ENCODE measurements at places on chromosomes 3 and 15.

GRCh38 chr3:186247821-186248814, 113.9 kb downstream of the DGKG start:
- DNase-seq, result no peak

DNA sequence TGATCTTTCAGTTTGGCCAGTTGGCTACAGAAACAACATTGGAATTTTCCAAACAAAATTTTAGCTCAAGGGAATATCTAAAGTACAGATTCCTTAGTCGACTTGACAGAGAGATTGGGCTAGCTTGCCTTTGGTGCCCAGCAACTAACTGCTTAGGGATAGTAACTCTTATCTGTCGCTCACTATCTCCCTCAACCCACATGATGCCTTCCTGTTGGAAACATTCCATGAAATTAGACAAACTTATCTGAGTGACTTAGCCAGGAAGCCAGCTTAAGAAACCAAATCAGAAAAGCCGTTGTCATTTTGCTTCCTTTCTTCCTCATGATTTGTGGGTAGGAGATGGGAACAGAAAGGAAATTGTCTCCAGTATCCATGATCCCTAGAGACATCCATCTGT, 791.2 kb downstream of the AGBL1 start:
- DNase-seq, result no peak

DNA sequence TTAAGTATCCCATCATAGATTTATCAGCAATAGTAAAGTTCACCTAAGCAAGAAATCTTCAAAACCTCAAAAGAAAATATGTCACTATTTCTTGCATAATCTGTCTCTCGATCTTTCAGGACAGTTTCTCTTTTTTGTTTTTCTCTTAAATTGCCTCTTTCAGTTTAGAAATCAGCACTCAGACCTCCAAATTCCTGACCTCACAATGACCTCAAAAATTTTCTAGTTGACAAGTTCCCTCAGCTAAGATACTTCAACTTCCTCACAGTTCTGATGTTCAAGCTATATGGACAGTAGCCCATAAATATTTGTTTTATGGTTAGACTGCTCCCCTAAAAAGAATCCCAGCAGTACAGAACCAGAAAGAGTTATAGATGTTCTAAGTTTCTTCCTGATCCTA, 24.1 kb downstream of the SLC24A5 start:
- DNase-seq, result no peak

DNA sequence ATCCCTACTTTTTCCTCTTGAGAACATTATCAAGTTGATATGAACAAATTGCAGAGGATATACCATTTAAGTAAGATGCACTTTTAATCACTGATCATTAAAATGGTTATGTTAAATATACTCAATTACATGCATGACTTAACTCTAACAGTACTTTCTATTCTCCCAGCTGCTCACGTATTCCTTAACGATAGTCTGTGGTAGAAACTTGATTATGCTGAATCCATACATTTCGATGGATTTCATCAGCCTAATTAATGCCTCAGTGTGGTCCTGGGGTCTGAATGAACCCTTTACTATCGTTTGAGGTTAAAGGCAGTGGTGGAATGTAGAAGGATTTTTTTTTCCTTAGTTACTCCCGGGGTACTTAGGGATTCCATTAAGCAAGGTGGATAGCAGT, 18.6 kb downstream of the SOX2 start:
- DNase-seq, result no peak

DNA sequence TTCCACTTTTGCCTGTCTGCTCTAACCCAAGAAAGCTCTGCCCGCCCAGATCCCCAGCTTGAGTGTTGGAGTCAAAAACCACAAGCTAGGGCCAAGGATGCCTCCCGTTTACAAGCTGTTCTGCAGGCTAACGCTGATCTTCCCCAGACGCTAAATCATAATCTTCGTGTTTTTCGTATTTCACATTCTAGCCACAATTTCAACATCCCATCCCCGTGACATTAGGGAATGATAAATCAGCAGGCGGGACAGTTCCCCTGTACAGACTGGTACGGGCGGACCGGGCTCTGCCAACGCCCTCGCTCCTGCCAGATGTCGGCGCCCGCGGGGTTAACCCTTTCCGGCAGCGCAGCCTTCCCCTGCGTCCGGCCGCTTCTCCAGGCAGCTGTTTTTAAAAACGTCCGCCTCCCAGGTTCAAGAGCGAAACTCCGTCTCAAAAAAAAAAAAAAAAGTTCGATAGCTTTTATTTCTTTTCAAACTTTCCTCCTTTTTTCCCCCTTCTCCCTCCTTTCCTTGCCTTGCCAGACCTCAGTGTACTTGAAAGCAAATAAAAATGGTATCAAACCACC, 81.0 kb upstream of the BNC1 start:
- DNase-seq, result no peak

DNA sequence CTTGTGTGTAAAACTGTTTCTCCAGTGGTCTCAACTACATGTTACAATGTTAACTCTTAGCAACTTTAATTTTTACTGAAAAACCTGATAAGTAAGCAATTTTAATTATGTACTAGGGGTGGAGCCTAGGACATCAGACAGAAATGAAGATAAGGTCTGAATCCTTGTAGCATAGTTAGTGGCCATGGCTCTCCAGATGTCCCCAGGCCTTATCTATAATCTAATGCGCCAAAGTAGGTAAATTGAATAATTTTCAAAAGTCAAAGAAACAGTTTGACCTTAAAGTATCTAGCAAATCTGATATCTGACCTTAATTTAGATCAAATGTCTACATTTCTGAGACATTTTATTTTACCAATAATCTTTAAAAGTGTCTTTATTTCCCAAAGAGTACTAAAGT, 8.2 kb downstream of the MAGEF1 start:
- no peak for DNase-seq
